ENCODE measurements at places on chromosomes 3 and 15.

DNA sequence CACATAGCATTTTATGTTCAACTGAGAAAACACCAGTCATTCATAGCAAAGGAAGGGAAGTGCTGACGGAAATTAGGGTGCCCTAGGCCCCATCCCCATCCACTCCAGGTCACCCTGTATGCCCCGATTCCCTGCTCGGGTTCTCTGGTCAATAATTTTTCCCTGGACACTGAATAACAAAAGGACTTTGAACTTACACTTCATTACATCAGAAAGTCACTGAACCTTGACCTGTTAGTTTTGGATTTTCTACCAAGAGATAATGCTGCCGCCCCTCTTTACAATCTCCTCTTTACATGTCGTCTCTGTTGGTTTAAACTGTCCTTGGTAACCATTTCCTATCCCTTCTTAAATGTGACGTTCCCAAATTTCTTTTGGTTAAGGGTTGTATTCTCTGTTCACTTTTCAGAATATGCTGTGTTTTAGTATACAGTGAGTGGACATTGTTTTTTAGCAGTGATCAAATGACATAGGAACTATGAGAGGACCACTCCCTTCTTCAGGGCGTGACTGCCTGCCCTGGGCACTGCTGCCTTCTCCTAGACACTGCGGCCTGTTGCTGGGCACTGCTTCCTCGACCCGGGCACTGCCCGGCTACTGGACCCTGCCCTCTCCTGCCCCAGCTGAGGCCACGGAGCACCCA lies 13.6 kb upstream of the AHSG start:
- no peak for DNase-seq

DNA sequence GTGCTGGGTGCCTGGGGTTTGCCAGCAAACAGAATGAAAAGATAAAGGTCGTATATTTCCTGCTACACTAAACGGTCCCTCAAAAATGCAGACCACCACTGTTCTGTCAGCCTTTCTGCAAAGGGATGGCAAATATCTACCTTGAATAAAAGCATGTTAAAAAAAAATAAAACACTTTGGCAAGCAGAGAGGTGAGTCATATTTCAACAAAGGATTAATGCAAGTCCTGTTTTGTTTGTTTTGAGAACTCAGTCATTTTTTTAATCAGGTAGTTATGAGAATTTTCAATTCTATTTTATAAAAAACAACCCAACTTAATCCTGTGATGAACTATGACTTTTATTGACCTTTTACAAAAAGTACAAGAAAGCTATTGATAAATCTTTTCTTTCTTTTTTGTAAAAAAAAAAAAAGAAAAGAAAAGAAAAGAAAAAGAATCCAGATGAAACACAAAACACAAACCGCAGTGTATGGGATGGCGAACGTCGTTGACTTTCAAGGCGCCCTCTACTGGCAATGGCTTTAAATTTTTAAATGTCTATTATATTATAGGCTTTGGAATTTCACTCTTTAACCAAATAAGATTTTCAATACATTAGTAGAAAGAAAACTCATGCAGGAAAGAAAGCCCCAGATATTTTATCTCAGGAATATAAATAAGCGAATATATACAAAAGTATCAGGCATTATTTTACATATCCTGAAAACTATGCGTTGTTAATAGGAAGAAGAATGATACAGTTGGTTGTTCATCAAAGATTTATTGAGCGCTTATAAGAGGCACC lies 87.8 kb downstream of the NCEH1 start:
- peak; percentile 38 for DNase-seq

GRCh38 chr15:34336991-34337556 lies 507 bp downstream of the SLC12A6 start:
- peak; percentile 44 for DNase-seq

- DNase-seq: no peak
Measured at GRCh38 chr15:60602323-60602722, 123.4 kb upstream of the ICE2 start.

DNA sequence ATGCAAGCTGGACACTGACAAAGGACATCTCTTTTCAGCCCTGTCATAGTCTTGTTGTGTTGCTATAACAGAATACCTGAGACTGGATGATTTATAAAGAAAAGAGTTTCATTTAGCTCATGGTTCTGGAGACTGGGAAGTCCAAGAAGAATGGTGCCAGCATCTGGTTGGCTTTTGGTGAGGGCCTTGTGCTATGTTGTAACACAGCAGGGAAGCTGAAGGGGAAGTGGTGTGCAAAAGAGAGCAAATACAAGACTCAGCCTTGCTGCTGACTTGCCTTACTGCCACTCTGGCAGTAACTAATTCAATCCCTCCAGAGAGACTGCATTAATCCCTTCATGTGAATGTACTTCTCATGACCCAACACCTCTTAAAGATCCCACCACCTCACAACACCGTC lies 356.3 kb upstream of the PROK2 start:
- no peak for DNase-seq

GRCh38 chr3:40317061-40317855 lies 7.8 kb downstream of the EIF1B start:
- DNase-seq: peak; percentile 85

GRCh38 chr3:4825436-4826236 lies 153.6 kb upstream of the BHLHE40 start:
- peak; percentile 62 for DNase-seq

GRCh38 chr15:52289629-52290081 lies 5.9 kb downstream of the MYO5C start:
- no peak for DNase-seq

DNA sequence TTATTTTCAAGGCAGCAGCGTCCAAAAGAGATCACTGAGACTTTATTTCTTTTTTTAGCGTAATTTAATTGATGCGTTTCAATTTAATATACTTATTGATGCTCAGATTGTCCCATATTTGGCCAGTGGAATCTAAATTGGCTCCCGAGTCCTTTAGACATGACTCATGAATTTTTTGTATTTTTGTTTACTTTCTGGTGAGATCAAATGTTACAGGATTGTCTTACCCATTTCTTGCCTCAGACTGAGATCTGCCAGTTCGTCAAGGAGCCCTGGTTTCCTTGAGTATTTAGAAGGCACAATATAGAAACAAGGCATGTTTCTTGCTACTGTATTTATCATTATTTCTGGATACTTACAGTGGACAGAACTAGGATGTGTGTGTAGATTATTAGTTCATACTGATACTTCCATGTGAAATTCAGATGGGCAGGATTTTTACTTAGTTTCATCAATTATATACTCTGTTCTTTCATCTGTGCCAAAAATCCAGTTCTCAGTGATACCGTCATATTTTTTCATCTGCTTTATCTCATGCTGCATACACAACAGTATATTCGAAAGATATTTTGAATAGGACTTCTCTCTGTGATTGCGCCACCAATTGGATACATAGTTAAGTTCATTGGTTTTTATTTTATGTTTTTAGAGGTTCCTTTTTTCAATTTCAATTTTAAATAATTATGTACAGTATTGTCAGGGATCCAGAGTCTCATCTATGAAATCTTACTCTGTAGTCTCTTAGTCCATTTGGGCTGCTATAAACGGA lies 436.9 kb upstream of the C2CD4B start:
- DNase-seq: no peak

DNA sequence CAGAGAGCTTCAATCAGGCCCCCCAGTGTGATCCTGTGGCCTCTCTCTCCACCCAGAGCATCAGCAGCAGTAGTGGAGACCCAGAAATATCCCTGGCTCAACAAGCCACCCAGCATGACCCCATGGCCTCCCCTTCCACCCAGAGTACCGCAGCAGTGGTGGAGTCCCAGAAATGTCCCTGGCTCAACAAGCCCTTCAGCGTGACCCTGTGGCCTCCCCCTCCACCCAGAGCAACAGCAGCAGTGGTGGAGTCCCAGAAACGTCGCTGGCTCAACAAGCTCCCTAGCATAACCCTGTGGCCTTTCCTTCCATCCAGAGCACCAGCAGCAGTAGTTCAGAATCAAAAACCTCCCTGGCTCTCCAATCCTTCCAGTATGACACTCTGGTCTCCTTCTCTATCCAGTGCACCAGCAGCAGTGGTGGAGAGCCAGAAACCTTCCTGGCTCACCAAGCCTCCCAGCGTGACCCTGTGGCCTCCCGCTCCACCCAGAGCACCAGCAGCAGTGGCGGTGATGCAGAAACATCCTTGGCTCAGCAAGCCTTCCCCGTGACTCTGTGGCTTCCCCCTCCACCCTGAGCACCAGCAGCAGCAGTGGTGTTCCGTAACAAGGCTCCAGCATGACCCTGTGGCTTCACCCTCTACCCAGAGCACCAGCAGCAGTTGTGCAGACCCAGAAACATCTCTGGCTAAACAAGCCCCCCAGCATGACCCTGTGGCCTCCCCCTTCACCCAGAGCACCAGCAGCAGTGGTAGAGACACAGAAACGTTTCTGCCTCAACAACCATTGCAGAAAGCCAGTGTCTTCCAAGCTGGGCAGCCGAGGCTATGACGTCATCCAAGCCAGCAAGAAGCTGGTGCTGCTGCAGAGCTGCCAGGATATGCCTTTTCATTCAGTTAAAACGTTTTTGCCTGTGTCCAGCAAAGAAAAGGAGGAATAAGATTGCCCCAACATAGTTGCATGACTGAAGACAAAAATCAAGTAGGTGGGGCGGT lies 61.3 kb upstream of the TAMM41 start:
- DNase-seq: no peak

- DNase-seq: no peak
Measured at GRCh38 chr3:15181963-15182362, 24.1 kb upstream of the CAPN7 start.

DNA sequence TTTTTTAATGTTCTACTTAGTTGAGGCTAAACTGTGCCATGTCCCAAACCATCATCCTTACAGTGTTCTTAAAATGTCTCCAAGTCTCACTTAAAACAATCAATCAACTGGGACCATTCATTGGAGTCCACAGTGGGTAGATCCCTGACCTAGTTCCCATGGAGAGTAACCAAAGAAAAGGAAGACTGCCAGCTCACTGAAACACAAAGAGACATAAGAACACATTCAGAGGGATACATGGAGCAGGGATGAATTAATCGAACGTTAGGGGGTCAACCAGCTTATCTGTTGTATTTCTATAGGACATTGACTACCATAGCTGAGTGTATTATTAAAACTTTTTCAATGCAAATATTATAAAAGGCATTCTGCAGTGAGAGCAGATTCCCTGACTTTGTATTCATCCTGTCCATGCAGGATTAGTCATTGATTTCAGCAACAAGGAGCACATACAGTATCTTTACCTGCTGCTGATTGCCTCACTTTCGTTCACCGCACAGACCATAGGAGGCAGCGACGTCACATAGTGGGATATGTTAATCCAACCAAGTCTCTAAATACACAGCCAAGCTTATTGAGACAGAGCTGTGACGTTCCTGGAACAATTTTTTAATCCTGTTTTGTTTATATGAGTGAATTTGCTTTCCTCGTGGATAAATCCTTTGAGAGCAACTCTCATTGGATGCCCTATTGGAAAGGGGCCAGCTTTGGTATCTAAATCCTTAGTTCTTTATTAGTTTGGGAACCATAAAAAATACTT lies 364.9 kb upstream of the RBMS3 start:
- peak; percentile 26 for DNase-seq

GRCh38 chr15:69691307-69692015 lies 238.8 kb downstream of the RPLP1 start:
- DNase-seq: no peak

GRCh38 chr3:99808163-99808794 lies 9.4 kb upstream of the CMSS1 start:
- DNase-seq: peak; percentile 84

DNA sequence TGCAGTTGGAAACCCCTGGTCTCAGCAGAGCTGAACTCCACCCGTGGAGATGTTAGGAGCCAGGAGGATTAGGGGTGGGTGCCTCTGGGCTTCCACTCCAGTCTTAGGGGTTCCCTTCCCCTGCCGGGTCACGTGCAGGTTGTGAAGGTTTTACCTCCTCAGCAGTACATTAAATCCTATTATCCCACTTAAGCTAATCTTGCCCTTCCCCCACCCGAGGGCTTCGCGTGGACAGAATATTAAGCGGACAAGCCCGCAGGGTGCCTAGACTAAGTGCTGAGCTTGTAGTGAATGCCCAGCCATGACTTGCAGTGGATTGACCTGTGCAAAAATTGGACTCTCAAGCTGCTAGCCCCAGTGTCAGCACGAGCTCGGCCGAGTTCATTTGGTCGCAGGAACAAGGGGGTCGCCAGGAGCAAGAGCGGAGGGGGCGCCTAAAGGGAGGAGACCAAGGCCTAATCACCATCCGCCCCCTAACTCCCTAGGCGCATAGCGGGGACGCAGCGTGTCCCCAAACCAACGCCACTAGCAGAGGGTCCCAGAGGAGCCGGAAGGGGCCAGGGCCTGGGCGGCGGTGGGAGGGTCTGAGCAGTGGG lies 498 bp upstream of the SEMA4B start:
- no peak for DNase-seq

DNA sequence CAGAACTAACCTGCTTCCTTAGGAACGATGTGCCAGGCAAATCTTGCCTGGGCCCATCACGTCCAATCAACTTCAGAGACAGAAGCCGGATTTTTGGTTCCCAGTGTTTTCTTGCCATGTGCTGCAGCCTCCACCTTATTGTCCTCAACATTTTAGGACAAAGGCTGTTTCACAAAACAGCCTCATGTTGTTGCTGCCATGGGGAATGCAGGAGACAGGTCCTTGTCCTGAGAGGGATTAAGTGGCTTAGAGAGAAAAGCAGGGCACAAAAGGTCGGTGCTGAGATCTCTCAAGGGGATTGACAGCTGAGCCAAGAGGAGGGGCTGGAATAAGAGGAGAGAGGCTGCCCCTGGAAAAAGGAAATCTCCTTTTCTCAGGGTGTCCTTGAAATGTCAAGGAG lies 11.3 kb upstream of the NMNAT3 start:
- DNase-seq: no peak

DNA sequence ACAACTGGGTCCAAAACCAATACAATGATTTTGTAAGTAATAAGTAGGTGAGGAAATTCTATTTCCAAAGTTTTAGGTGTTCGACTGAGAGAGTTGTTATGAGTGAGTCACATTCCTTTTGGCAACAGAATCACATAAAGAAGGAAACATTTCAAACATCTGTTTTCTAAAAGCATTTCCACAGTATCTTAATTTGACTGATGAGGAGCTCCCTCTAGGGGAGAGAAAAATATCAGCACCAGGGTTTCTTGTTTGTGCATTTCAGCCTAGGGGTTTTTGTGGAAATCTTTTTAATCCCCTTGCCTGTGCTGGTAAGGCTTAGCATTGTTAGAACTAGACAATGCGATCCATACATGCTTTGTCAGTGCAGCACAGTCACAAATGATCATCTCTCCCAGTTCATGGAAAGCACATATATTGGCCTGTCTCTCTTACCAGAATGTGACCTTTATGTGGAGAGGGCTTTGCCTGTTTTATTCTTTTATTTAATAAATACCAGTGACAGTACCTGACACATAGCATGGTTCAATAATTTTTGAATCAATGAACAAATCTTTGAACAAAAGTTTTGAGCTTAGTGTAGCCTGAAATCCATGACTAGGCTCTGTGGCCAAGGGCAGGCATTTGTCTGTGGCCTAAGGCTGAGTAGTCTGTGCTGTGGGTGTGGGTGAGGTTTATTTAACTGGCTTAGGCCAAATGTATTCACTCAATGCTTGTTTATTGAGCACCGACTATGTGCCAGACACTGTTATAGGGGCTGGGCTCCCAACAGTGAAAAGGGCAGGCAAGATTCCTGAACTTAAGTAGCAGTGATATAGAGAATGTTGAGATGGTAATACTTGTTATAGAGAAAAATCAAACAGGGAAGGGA lies 21.1 kb upstream of the IQCF6 start:
- DNase-seq: no peak

All from stomach (tissue), 19 donors.